ENCODE measurements at places on chromosomes 11 and 22.

DNA sequence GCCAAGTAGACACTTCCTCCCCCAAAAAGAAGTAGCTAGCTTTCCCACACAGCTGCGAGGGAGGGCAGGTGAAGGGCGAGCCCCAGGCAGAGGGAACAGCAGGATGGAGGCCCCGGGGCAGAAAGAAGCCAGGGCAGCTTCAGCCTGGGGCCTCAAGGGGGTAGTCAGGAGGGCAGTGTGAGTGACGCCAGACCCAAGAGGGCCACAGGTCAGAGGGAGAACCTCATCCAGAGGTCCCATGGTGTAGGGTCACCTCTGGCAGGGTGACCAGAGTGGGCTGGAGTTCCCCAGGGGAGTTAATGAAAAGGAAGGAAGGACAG, 9.2 kb downstream of the PRR5 start:
- no peak overlapping the region for H3K4me3 ChIP-seq
- H3K27ac ChIP-seq = no peak overlapping the region
- DNase-seq = no peak
- H3K27me3 ChIP-seq = no peaks in the 10 kb centered on the region
- no peaks in the 10 kb centered on the region for H3K4me1 ChIP-seq

DNA sequence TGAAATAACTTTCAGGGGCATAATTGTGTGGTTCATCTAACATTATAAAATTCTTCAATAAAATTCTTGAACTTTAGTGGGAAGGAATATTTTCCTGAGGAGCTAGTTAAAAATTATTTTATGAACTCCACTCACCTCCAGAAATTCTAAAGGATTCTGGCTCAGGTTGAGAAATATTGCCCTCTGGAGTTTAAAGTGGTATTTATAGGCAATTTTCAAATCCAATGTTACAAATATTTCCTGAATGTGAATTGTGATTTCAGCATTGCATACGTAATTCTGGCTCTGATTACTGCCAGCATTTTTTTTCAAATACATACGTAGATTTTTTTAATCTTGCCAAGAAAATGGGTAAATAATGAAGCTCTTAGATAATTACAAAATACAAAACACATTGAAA, 598.2 kb upstream of the ANO3 start:
- no peaks in the 10 kb centered on the region for H3K36me3 ChIP-seq
- H3K4me3 ChIP-seq = no peak overlapping the region
- no peaks in the 10 kb centered on the region for H3K4me1 ChIP-seq
- no peaks in the 10 kb centered on the region for H3K27me3 ChIP-seq
- H3K27ac ChIP-seq = no peak overlapping the region
- no peak for DNase-seq

DNA sequence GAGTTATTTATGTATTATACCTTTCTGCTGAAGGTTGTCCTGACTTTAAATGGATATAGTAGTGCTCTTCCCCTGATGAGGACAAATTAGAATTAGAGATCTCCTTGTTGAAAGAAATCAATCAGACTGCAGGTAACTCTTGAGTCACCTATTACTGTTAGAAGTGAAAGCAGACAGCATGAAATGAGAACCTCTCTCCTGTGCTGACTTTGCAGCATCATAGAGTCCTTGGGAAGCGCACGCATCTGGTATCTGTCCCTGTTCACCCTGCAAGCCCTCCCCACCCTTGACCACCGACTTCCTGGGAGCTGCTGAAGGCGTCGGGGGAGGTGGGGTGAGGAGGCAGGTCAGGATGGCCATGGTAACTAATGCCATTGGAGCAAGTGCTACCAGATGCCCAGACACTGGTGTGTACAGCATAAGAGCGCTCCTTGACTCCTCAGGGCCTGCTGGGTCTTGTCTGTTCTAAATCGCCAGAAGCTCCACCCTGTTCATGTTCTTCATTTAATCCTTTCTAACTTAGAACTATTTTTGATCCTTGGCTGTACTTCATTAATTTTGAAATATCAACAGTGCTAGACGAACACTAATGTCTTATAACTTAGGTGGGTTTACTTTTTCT, 143.9 kb downstream of the WNT7B start:
- H3K4me1 ChIP-seq = peaks cover 8% of the 10 kb centered on the region

GRCh38 chr11:62921573-62922188, 518 bp upstream of the CHRM1 start:
- no peak for DNase-seq
- no peak overlapping the region for H3K4me3 ChIP-seq
- peaks cover 3% of the 10 kb centered on the region for H3K4me1 ChIP-seq
- H3K27me3 ChIP-seq = peaks cover 45% of the 10 kb centered on the region
- H3K36me3 ChIP-seq = no peaks in the 10 kb centered on the region

All from fibroblast of lung (primary cell).